ENCODE measurements at places on chromosomes 1 and 21.

GRCh38 chr1:185896863-185897262 is 162.7 kb downstream of the HMCN1 start:
- DNase-seq, result no peak

GRCh38 chr1:24199291-24199900 is 12.3 kb upstream of the IFNLR1 start:
- peak; percentile 65 for DNase-seq

GRCh38 chr1:228897901-228898300 is 162.6 kb downstream of the RHOU start:
- DNase-seq, result no peak

DNA sequence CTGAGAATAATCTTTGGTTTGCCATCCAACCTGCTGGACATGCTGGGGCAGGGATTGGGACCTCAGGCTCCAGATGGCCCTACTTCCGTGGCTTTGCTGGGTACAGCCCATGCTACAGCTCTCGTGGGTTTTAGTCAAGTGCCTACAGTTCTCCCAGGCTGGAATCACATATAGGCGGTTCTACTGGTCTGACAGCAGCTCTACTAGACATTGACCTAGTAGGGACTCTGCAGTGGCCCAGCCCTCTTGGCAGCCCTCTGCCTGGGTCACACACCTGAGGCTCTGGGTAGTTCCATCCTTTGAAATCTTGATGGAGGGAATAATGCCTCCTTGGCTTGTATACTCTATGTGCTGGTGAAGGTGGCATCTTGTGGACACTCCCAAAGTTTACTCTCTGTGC is 72.2 kb downstream of the PGM1 start:
- DNase-seq, result no peak

DNA sequence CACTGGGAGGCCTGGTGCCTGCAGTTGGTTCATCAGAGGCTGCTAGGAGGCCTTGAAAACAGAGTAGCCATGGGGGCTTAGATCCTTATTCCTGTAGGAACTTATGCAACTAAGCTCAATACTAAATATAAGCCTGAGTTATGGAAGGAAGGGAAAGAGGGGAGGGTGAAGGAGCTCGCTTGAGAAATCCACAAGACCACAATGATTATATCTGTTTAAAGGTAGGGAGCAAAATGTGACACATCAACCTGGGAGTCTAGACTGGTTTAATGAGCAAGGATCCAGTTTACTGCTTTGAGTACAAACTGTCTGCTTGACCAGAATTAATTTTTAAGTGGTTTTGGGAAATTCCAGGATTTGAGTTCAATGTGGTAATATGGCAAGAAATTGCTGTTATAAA is 20.4 kb upstream of the ANGPTL7 start:
- DNase-seq, result no peak

GRCh38 chr1:156862584-156862983 is 1.9 kb downstream of the NTRK1 start:
- no peak for DNase-seq

DNA sequence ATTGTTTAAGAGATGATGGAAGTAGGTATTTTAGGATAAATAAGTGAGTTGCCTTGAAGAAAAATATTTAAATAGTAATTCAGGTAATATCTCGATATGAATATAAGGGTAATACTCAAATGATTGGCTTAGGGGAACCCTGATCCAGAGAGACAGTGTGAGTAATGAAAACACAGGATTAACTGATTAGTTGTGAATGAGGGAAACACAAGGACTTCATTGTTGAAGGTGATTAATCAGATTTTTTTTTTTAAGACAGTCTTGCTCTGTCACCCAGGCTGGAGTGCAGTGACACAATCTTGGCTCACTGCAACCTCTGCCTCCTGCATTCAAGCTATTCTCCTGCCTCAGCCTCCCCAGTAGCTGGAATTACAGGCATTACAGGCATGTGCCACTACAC is 12.7 kb downstream of the SLC25A33 start:
- no peak for DNase-seq

DNA sequence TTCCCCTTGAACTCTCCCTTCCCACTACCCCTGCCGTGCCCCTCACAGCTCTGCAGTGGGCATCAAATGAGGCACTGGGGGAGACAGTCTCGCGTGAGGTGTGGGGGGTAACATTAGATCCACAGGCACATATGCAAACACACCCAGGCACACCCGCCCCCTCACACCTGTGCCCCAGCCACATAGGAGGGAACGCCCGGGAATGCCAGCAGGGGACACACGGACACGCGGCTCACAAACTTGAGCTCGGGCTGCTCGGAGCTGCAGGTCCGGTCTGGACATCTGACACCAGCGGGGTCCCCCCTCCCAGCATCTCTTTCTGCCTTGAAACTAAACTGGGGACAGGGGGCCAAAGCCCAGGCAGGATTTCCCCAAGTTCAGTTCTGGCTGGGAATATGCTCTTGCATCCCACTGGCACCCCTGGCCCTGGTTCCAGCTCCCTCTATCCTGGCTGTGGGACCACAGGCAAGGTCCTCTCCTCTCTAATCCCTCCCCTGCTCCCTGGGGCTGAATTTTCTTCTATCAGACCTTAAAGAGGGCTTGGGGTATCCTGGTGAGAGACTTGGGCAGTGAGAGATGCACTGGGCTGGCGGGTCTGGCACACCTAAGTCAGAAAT is 30.6 kb downstream of the CDCP2 start:
- no peak for DNase-seq

GRCh38 chr1:2009101-2010053 is 5.8 kb upstream of the CFAP74 start:
- DNase-seq, result no peak

DNA sequence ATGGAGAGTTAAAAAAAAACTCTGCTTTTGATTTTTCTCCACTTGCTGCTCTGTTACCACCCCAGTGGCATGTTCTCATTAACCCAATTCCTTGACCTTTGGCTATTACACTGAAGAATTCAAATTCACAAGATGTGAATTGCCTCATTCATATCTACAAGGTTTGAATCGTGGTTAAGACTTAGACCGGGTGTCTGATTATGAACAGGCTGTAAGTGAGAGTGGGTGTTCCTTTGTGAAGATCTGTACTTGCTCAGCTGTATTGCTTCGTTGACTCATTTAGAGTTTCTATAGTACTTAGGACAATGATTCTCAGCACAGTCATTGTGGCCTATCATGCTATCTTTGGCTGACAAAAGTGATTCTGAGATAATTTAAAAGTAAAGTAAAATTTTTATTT is 36.4 kb downstream of the DNM3 start:
- no peak for DNase-seq

- no peak for DNase-seq
These were observed 37.8 kb upstream of the TMPRSS2 start for GRCh38 chr21:41545500-41546359.

DNA sequence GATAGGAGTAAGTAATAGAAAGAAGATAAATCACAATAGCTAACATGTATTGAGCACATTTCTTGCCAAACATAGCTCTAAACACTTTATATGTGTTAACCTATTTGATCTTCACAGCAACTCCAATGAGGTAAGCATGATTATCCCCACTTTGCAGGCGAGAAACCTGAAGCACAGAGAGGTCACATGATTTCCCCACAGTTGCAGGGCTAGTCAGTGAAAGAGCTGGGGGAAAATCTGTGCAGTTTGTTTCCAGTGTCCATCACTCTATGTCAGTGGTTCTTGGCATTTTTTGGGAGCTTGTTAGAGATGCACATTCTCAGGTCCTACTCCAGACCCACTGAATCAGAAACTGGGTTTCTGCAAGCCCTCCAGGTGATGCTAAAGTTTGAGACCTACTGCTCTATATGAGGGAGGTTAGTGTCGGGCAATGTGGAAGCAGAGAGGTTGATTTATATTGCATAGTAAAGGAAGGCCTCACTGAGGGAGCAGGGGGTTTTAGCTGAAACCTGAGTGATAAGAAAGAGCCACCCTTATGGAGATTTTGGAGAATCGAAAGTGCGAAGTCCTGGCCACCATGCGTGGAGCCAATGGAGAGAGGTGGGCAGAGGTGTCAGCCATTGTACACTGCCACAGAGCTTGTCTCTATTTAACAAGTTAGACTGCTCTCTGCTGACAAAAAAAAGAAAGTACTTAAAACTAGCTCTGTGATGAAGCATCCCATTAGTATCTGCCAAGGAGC is 20.9 kb downstream of the MCOLN3 start:
- DNase-seq, result no peak
